ENCODE measurements at places on chromosomes 2 and 18. TPM values are rescaled to one million over a fixed set of nuclear protein-coding genes. Genes with fewer than 3 reads are reported as not detected.
A peak's percentile ranks its signal among the peaks of the same experiment; 100 is the strongest.

The GPR35 gene
- 0.75 TPM for total RNA-seq

- DNase-seq: no peak
- H3K27me3 ChIP-seq: no peaks in the 10 kb centered on the region
- no peaks in the 10 kb centered on the region for H3K36me3 ChIP-seq
- H3K27ac ChIP-seq: no peak overlapping the region
These were observed 48.6 kb downstream of the PDCL3 start for GRCh38 chr2:100611079-100612029.

DNA sequence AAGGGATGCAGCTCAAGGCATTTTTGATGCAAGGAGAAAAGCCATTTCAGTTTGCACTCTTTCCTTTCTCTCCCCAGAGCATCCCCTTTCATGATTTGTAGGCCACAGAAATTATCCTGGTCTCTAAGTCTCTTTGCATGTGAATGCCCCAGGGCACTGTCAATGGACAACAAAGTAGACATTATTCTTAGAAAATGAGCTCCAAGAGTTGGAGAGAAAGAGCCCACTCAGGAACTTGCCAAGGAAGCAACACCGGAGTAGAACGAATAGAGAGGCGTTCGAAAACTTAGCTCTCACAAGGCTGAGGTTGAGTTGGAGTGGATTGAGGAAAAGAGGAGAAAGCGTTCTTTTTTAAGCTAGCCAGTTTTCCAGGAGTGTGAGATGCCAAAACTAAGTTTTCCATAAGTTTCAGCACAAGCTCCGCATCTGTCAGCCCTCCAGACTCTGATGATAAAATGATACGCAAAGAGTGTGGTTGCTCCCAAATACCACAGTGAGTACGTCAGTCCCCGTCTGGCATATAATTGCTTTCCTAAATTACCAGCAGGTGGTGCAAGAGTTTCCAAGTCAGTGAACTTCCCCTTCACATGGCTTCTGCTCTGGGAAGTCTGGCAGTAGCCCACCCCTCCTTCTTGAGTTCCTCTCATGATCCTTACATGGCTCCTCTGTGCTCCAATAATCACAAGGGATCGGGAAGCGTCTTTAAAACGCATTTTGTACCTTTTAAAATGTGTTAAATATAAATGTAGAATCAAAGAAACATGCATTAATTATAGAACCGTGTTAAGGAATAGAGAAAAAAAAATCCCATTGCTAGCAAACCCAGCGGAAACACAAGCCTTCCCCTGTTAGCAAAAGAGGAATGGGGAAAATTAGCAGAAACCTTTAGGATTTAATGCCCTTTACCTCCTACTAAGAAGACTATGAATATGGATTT lies 1060.6 kb upstream of the FANCL start:
- no peaks in the 10 kb centered on the region for H3K4me1 ChIP-seq
- H3K27ac ChIP-seq: no peak overlapping the region
- DNase-seq: peak; percentile 31
- H3K27me3 ChIP-seq: no peaks in the 10 kb centered on the region
- no peak overlapping the region for H3K4me3 ChIP-seq
- no peaks in the 10 kb centered on the region for H3K36me3 ChIP-seq

The CCDC150 gene
- 3.1 TPM for total RNA-seq

- DNase-seq: no peak
- H3K36me3 ChIP-seq: no peaks in the 10 kb centered on the region
- no peaks in the 10 kb centered on the region for H3K4me1 ChIP-seq
- no peak overlapping the region for H3K27ac ChIP-seq
- no peak overlapping the region for H3K4me3 ChIP-seq
These were observed 25.3 kb downstream of the IL1F10 start for GRCh38 chr2:113092864-113093612.

The CHRND gene
- total RNA-seq: not detected

The UPP2 gene
- total RNA-seq: not detected

GRCh38 chr2:7792031-7792651 lies 874.9 kb downstream of the RNF144A start:
- H3K4me3 ChIP-seq: no peak overlapping the region
- H3K4me1 ChIP-seq: no peaks in the 10 kb centered on the region
- H3K27ac ChIP-seq: no peak overlapping the region
- H3K27me3 ChIP-seq: no peaks in the 10 kb centered on the region

The SERPINB7 gene
- total RNA-seq: not detected

DNA sequence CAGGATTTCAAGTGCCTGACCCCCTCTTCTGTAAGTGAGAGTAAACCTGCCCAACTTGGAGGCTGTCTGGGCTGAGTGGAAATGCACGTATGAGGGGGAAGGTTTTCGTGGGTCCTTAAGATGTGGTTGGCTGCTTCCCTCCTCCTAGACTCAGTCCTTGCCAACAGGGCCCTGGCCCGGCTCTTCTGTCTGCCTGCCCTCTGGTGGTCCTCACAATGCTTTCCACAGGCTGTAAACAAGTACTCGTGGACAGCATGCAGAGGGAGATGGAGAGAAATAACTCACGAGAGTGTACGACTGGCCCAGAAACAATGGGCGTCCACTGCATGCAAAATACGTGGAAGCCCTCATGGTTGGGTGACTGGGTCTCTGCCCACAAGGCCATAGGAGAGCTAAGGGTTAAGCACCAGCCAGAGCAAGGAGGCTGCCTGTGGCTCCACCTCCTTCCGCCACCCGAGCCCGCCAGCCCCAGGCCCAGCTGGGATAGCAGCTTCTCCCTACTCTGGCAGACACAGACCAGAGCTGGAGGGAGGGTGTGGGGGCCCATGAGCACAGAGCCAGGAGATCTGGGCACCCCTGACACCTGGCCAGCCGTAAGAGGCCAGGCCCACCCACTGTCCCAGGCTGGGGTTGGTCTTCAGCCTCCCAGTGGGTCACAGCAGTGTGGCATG lies 17.0 kb upstream of the ARHGEF4 start:
- peak overlapping the region; percentile 65 for H3K27ac ChIP-seq
- H3K4me1 ChIP-seq: peaks cover 7% of the 10 kb centered on the region
- H3K27me3 ChIP-seq: no peaks in the 10 kb centered on the region
- DNase-seq: no peak
- no peaks in the 10 kb centered on the region for H3K36me3 ChIP-seq
- H3K4me3 ChIP-seq: no peak overlapping the region
